ENCODE measurements at places on chromosomes 11 and 22.

DNA sequence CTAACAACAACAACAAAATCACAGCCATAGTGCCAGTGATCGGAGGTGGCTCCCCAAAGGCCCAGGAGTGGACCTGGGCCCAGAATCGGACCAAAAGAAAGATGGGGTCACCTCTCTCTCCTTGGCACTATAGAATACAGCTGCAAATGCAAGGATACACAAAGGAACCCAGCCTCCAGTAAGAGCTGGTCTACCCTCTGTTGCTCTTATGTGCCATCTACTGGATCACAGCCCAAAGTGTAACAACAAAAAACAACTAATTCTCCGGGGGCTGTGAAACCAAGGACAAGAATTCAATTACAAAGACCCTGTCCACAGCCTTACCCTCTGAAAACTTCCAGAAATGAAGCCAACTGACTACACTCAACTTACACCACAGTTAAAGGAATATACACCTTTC lies 21.6 kb downstream of the OR8G5 start:
- no peak for DNase-seq

- DNase-seq, result no peak
These were observed 611.1 kb downstream of the BRD1 start for GRCh38 chr22:49216579-49216978.

- DNase-seq, result no peak
These were observed 4.0 kb downstream of the ARL14EP start for GRCh38 chr11:30326906-30327305.

DNA sequence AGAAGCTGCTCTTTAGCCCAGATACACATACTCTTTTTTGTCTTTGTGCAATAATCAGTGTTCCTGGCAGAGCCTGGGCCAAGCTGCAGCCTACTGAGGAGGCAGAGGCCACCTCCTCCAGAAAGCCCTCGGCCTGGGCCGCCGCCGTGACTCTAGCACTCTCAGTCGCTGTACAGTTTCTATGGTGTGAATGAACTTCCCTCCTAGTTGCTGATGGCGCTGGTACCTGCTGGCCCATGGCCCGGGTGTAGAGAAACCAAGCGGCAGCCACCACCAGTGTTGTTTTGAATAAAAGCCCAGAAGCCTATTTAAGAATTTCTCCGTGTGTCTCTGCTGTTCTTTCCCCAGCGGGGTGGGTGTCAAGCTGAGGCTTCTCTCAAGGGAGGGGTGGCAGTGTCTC lies 118.9 kb downstream of the CACNA1I start:
- DNase-seq, result no peak

DNA sequence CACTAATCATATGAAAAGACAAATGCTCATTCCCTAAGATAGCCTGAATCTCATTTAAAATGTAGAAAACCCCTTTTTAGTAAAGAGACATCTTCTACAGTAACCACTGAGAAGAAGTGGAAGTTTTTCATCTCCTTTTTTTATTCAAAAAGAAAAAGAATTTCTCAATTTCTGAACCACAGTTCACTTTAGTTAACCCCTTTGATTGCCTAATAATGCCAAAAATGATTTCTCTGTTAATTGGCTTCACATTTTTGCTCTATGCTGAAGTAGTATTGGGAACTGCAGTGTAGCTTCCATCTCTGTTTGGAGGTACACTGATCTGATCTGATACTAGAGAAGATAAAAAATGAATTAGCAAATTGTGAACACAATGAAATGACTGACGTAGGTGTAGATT lies 58.3 kb downstream of the CD44 start:
- DNase-seq, result no peak

DNA sequence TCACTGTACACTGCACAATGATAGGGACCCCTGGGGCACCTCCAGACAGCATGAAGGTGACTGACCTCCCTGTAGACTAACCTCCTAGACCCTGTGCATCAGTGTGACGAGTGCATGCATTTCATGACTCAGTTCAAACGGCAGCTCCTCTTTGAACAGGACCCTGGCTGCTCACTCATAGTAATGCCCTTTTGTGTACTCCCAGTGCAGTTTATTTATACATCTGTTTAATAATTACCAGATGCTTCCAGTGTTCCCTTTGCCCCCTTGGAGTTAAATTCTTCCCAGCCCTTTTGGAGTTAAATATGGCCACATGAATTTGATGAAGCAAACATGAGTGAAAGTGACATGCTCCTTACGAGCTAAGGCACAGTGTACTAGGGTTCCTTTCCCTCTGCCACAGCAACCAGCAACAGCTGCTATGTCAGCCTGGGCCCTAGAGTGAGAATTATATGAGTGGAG lies 72.4 kb downstream of the PANX1 start:
- no peak for DNase-seq

GRCh38 chr11:37026741-37027140 lies 428.7 kb upstream of the RAG2 start:
- DNase-seq, result no peak

GRCh38 chr11:130783323-130783722 lies 133.0 kb downstream of the SNX19 start:
- DNase-seq, result no peak

GRCh38 chr11:134562941-134563471 lies 151.0 kb upstream of the B3GAT1 start:
- DNase-seq, result no peak

DNA sequence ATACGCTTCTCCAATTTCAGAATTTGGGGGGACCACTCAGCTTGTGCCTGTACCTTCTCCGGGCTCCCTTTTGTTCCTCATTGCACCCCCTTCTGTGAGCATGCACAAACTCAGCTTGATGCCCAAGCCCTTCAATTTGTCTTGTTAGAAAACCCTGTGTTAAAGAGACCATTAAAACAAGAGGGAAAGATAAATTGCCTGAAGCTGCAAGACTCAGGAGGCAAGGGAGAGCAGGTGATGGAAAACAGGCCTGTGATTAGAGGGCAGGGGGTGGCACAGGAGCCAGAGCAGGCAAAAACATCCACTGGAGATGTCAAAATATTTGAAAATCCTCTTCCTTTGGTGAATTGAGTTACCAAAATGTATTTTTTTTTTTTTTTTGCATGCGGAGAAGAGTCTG lies 121.7 kb downstream of the MIAT start:
- DNase-seq, result no peak
